ENCODE measurements at places on chromosomes 11 and 22.

DNA sequence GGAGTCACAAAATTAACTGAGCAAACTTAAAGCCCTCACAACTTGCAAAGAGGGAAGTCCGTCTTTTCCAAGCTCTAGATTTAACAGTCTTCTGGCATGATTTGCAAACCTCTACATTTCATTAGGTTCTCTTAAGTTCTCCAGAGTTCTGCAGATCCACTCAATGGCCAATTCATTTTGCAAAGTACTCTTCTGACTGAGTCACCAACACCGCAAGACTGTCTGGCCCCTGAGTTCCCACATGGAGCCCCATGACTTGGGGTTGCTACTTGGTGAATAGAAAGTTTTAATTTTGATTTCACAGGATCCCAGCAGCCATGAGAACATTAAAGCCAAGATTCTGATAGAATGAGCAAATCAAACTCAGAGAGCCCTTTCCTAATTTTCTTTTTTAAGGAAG is 134.5 kb downstream of the PLEKHA7 start:
- H3K27ac ChIP-seq = no peak overlapping the region
- H3K4me3 ChIP-seq = no peak overlapping the region
- no peak for DNase-seq
- H3K36me3 ChIP-seq = no peaks in the 10 kb centered on the region
- H3K4me1 ChIP-seq = peaks cover 8% of the 10 kb centered on the region
- H3K27me3 ChIP-seq = no peaks in the 10 kb centered on the region

DNA sequence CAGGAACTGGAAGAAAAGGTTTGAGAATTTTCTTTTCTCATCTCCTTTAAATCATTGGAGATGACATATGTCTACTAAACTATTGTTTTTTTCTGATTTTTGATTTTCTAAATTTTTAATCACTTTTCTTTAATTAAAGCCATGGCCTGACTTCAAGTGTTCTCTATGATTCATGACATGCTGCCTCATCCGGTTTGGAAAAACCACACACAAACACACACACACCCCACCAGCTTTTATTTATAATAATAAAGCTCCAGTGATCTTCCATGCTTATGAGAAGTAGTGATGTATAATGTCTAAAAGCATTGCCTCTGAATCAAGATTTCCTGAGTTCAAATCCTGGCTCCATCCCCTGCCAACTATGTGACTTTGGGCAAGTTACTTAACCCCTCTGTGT is 179.2 kb downstream of the SPON1 start:
- H3K27ac ChIP-seq = no peak overlapping the region
- no peaks in the 10 kb centered on the region for H3K4me1 ChIP-seq
- H3K4me3 ChIP-seq = no peak overlapping the region
- DNase-seq = no peak

DNA sequence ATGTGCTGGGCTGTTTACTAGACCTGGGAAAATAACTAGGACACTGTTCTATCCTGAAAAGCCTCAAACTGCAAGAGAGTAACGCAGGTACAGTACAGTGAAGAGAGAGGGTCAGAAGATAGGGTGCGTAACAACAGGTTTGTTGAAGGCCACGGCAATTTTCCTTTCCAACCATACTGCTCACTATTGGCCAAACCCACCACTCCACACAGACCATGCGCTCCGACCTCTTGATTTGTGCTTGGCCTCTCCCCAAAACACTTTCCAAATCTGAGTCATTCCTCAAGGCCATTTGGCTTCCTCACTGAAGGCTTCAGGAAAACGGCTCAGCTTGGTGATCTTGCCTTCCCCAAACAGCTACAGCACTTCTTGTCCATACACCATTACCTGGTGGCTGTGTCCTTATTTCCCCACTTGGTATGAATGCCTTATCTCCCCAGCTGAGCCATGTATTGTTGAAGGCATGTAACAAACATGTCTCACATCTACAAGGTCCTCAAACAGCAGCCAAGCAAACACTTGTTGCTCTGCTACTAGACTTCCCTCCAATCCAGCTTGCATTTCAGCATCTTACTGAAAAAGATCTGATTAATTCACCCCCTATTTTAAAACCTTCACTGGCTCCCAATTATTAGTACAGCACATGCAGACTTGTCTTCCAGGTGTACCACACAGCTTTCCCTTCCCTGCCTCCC is 40.9 kb downstream of the TCF20 start:
- no peak for DNase-seq
- no peak overlapping the region for H3K27ac ChIP-seq
- H3K27me3 ChIP-seq = no peaks in the 10 kb centered on the region
- H3K4me1 ChIP-seq = peaks cover 25% of the 10 kb centered on the region

DNA sequence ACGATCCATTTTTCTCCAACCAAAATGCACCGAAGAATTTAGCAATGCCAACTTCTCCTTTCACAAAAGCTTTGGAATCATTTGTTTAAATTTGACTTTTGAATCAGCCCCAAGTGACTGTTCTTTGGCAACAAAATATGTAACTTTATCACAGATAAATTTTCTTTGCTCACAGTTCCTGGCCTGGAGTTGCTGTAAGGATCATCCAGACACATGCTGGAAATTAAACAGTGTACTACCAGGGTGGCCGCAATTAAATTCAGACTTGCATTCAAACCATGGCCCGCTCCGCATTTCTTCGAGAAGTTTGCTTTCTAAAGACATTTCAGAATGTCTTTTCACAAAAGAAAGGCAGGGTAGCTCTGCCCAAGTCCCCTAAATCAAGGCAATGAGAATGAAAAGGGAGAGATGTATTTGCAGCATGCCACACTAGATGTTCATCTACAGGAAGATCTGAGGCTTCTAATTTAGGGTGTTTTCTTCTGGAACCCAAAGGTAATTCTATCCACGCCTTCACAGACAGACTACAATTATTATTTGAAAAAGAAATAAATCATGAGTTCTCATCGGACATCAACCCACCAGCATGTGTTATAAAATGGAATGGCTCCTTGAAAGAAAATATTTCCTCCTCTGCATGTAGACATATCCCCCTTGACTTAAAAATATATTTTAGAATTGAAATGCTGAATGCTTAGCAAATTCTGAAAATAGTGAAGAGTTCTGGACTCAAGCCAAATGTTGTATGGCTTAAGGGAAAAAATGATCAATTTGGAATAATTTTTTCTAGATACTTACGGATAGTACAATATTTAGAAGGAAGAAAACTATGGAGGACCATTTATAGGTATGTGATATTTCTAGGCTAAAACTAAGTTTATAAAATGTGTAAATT is 189.7 kb upstream of the BLID start:
- no peak for DNase-seq
- no peaks in the 10 kb centered on the region for H3K36me3 ChIP-seq
- peaks cover 12% of the 10 kb centered on the region for H3K4me1 ChIP-seq
- no peaks in the 10 kb centered on the region for H3K27me3 ChIP-seq
- no peak overlapping the region for H3K4me3 ChIP-seq

DNA sequence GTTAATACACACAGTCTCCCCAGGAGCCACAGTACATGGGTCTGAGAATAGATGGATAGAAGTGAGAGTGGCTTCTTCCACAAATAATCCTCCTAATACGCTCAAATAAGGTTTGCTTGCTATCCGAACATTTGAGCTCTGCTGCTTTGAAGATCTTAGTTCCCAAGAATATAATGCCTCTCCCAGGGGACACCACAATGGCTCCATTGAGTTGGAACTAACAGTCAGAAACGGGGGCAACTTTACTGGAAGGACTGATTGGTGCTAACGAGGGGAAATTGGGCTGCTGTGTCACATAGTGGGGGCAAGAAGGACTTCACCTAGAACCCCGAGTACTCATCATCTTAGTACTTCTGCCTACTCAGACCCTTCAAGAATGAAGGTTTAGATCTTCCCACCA is 66.2 kb downstream of the IGLL5 start:
- no peaks in the 10 kb centered on the region for H3K36me3 ChIP-seq
- H3K27ac ChIP-seq = no peak overlapping the region
- DNase-seq = no peak

DNA sequence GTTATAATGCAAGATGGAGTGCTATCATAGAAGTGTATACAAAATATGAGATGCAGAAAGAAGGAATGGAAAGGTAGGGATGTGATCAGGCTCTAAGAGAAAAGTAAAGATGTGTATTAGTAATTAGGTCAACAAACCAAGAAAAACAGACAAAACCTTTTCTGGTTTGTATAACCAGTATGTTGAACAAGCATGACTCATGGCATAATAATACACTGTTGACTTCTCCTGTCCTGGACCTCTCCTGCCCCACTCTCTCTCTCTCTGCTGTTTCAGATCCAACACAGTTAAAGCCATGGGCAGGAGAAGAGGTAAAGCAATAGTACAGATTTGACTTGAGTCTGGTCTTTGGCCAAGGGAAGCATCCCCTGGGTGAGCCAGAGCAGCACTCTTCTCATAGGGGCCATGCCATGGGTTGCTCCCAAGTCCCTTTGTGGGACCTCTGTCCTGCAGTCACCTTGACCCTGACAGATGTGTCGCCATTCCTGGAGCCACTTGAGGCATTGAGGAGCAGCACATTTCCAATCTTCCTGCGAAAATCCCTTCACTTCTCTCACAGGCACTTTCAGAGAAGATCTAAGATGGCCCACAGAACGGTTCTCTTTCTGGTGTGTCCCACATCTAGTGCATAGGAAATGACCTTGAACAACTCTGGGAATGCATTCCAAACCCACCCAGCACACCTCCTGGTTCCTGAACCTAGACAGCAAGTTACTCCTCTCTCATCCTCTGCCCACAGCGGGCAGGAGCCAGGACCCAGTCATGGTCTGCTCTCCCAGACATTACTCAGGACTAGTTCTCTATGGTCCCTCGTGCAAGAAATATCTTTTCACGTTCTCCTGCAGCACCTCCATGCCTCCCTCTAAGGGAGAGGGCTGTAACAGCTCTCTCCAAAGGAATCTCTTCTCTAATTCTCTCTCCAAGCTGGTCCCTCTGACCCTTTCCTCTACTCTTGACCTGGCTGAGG is 58.2 kb upstream of the PRSS23 start:
- H3K27ac ChIP-seq = peak overlapping the region; percentile 75
- H3K4me3 ChIP-seq = no peak overlapping the region
- no peaks in the 10 kb centered on the region for H3K36me3 ChIP-seq
- DNase-seq = no peak
- H3K27me3 ChIP-seq = no peaks in the 10 kb centered on the region

- peaks cover 52% of the 10 kb centered on the region for H3K4me1 ChIP-seq
- peak; percentile 95 for DNase-seq
- H3K4me3 ChIP-seq = peak overlapping the region; percentile 98
- H3K27ac ChIP-seq = peak overlapping the region; percentile 99
- no peaks in the 10 kb centered on the region for H3K36me3 ChIP-seq
Observed at GRCh38 chr22:41444360-41445128, 2.1 kb downstream of the TOB2 start.

GRCh38 chr11:124646148-124646547 is 23.5 kb downstream of the TBRG1 start:
- no peak overlapping the region for H3K27ac ChIP-seq
- no peaks in the 10 kb centered on the region for H3K4me1 ChIP-seq
- no peaks in the 10 kb centered on the region for H3K27me3 ChIP-seq
- H3K4me3 ChIP-seq = no peak overlapping the region
- no peak for DNase-seq
- H3K36me3 ChIP-seq = peaks cover 16% of the 10 kb centered on the region

GRCh38 chr11:18295316-18295715 is 26.6 kb downstream of the HPS5 start:
- no peak for DNase-seq
- H3K36me3 ChIP-seq = peaks cover 98% of the 10 kb centered on the region
- H3K27me3 ChIP-seq = no peaks in the 10 kb centered on the region
- H3K4me1 ChIP-seq = no peaks in the 10 kb centered on the region

- no peak for DNase-seq
- H3K36me3 ChIP-seq = peaks cover 43% of the 10 kb centered on the region
- no peak overlapping the region for H3K27ac ChIP-seq
- H3K27me3 ChIP-seq = no peaks in the 10 kb centered on the region
Observed at GRCh38 chr22:32409977-32410376, 2.1 kb downstream of the RTCB start.

GRCh38 chr11:22466809-22467208 is 128.6 kb downstream of the SLC17A6 start:
- H3K27ac ChIP-seq = peak overlapping the region; percentile 67
- H3K4me3 ChIP-seq = no peak overlapping the region
- H3K36me3 ChIP-seq = no peaks in the 10 kb centered on the region
- H3K4me1 ChIP-seq = peaks cover 6% of the 10 kb centered on the region

GRCh38 chr11:73398721-73399120 is 22.5 kb downstream of the RELT start:
- no peak overlapping the region for H3K27ac ChIP-seq
- H3K4me3 ChIP-seq = no peak overlapping the region
- H3K36me3 ChIP-seq = no peaks in the 10 kb centered on the region
- H3K4me1 ChIP-seq = peaks cover 13% of the 10 kb centered on the region
- DNase-seq = no peak

DNA sequence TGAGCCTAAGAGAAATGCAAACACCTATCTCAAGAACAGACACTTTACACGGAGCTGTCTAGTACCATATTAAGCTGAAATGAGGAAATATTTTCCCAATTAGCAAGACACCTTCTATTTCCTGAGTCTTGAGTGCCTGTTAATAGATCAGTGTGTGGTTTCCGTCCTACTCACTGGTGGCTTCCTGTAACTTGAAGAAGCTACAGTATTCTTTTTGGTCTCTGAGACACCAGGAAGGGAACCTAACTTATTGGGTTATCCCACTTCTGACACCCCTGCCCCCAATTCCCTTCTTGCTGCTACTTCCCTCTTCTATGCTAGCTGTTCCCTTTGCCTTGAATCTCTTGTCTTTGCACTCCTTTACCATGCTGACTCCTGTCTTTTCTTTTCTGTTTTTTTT is 92.7 kb downstream of the FDX1 start:
- no peaks in the 10 kb centered on the region for H3K27me3 ChIP-seq
- H3K4me1 ChIP-seq = no peaks in the 10 kb centered on the region
- no peaks in the 10 kb centered on the region for H3K36me3 ChIP-seq
- H3K4me3 ChIP-seq = no peak overlapping the region

- H3K27me3 ChIP-seq = no peaks in the 10 kb centered on the region
- DNase-seq = no peak
- no peaks in the 10 kb centered on the region for H3K36me3 ChIP-seq
- H3K4me3 ChIP-seq = no peak overlapping the region
- no peaks in the 10 kb centered on the region for H3K4me1 ChIP-seq
Observed at GRCh38 chr11:133425992-133426391, 106.3 kb downstream of the OPCML start.
